ENCODE measurements at places on chromosomes 6 and 20.

DNA sequence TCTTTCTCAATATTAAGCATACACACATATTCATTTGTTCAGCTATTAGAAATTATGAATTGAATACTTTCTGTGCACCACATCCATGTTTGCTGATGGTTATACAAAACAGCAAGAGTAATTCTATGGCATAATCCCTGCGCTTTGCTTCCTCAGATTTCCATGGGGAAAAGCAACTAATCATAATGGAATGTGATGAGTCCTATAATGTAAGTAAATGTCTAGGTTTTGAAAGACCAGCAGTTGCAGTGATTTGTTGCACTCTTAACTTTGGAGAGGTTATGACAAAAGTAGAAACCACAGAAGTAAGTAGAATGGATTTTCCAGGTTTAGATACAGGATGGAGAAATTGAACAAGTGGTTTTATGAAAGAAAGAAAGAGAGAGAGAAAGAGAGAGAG, 652.1 kb downstream of the CBLN4 start:
- DNase-seq: peak; percentile 12

DNA sequence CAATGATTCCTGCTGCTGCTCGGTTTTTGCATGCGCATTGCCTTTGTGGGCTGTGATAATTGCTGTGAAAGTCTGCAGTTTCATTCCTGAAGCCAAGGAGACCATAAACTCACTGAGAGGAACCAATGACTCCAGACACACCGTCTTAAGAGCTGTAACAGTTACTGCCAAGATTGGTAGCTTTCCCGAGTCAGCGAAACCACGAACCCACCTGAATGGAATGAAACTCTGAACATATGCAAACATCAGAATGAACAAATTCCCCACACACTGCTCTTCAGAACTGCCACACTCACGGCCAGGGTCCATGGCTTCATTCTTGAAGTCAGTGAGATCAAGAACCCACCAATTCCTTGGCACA, 37.7 kb downstream of the TRIM27 start:
- no peak for DNase-seq

- DNase-seq: no peak
Observed at GRCh38 chr6:160421854-160422253, 73.7 kb downstream of the SLC22A3 start.

DNA sequence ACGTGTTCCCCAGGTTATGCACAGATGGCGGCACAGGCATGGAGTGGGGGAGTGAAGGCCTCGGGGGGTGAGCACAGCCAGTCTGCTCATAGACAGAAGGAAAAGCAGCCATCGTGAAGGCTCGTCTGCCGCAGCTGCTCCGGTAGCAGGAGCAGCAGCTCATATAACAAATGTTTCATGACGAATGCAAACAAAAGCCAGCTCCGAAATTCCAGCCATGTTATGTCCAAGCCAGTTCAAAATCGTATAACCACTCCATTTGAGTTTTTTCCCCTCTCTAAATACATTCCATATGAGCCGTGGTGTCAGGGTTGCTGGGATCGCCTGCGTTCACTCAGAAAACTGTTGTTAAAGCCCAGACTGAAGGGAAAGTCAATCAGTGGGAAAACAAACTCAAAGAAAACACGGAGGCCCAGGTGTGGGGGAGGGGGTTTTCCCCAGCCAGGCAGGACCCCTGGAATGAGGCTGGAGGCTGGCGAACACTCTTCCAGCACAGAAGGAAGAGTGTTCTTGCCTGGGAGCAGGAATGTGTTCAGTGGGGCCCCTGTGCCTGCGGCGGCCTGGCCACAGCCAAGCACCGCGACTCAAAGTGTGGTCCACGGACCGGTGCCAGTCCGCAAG, 280.4 kb upstream of the TAB2 start:
- no peak for DNase-seq

- no peak for DNase-seq
Observed at GRCh38 chr20:37405351-37405897, 59.5 kb downstream of the SRC start.

DNA sequence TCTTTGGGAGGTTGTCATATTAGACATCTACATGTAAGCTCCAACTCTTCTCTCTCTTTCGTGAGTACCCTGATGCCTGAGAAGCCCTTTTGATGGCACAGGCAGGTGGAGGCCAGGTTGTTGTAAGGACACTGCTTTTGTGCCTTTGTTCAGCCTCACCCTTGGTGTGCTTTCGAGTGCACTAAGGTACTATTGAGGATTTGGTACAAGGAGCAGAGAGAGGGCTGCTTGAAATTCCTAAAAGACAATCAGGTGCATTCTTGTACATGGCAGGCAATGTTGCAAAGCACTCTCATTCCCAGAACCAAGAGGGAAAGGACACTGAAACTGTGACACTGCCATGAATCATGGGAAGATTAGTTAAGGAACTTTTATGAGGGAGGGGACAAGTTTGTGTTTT, 19.1 kb downstream of the BMP2 start:
- no peak for DNase-seq

- DNase-seq: no peak
Observed at GRCh38 chr6:46218457-46218856, 47.7 kb upstream of the ENPP5 start.

DNA sequence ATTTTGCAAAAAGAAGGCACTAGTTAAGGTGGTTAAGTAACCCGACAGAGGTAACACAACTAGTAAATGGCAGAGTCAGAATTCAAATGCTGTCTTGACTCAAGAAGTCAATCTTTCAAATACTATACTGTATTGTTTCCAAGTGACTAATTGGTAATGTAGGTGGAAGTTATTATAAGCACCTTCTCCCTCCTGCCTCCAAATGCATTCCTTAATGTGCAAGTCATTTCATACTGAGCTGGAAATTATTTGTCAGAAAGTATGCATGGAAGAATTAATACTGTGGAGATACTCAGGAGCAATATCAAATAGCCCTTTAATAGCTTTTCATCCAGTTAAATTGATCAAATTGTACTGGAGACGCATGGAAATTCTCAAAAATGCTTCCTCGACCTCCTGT, 579.1 kb downstream of the DOK5 start:
- no peak for DNase-seq

- no peak for DNase-seq
Observed at GRCh38 chr6:130223508-130223907, 757 bp upstream of the SAMD3 start.

- DNase-seq: no peak
Observed at GRCh38 chr20:37411408-37412219, 65.7 kb downstream of the SRC start.

DNA sequence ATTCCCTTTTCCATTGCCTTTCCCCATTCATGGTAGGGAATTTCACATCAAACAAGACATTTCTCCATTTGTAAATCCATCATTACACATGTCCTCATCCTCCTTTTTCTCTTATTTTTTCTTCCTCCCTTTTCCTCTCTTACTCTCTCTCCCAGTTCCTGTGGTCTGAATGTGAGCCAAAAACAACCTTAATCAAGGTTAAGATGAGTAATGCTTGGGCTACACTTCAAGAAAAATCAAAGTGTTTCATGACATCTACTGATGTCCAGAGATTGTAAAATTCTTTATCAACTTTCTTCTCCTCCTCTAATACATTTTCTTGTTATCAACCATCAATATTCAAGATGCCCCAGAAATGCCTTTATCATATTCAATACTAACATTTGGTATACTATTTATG, 208.0 kb upstream of the PRND start:
- DNase-seq: peak; percentile 80

GRCh38 chr6:18492972-18493371, 105.8 kb downstream of the RNF144B start:
- DNase-seq: no peak

DNA sequence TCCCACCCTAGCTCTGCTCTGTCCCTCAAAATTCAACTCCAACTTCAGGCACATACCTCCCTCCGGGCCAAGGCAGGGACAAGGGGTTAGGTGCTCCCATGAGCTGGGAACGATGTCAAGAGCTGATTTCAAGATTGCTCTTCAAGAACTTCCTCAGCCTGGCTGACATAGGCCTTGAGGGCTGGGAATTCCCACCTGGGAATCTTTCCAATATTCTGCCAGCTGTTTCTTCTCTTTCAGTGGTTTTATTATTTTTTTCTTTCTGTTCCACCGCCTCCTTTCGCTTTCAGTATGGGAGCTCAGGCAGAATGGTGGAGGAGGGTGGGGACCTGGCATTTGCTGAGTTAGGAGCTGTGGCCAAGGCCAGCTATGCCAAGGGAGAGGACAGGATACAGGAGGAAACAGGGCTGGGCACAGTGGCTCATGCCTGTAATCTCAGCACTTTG, 33.7 kb downstream of the SRSF3 start:
- DNase-seq: no peak

DNA sequence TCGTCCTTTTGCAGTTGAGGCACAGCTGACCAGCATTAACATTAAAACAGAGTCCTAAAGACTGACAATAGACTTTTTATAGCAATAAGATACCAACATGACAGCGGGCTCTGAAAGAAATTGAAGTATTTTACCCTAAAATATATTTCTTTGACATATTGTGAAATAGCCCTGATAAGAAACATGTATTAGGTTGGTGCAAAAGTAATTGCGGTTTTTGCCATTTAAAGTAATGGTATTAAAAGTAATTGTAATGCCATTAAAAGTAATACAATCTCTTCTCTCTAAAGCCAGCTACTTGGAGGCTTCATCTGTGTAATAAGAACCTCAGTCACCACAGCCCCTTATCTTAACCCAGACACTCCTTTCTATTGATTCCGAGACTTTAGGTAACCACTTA, 394.6 kb downstream of the PREX1 start:
- DNase-seq: no peak

DNA sequence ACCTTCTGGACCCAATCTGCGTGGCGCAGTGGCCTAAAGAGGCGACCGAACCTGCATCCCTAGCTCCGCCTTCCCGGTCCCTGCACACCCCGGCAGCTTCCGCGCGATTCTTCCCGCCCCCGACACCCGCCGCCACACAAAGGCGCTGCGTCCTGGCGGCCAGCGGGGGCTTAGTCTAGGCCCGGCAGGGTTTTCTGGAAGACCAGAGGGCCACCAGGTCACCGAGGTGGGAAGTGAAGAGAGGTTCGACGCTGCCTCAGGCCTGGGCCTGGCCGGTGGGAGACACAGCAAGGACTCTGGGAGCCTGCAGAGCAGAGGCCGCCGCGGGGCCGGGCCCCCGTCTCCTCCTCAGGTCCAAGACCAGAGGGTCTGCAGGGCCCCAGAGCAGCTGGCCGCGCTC, 154.9 kb downstream of the OR2B2 start:
- DNase-seq: no peak

- DNase-seq: no peak
Observed at GRCh38 chr6:79631693-79632172, 604 bp downstream of the SH3BGRL2 start.

DNA sequence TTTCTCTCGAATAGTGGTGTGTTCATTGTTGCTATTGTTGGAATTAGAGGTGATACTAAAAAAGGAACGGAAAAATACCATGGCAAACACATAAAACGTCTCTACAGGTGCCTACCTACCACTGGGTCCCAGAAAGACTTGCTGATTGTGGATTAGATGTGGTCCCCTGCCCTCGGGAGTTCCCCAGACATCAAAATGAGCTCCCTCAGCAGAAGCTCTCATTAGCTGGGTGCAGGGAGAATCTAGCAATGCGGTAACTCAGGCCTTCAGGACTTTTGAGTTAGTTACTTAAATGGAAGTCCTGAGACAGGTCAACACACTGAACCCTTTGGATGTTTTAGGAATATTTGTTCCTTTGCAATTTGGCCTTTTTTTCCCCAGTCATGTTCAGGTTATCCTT, 6.1 kb downstream of the IRF4 start:
- no peak for DNase-seq

DNA sequence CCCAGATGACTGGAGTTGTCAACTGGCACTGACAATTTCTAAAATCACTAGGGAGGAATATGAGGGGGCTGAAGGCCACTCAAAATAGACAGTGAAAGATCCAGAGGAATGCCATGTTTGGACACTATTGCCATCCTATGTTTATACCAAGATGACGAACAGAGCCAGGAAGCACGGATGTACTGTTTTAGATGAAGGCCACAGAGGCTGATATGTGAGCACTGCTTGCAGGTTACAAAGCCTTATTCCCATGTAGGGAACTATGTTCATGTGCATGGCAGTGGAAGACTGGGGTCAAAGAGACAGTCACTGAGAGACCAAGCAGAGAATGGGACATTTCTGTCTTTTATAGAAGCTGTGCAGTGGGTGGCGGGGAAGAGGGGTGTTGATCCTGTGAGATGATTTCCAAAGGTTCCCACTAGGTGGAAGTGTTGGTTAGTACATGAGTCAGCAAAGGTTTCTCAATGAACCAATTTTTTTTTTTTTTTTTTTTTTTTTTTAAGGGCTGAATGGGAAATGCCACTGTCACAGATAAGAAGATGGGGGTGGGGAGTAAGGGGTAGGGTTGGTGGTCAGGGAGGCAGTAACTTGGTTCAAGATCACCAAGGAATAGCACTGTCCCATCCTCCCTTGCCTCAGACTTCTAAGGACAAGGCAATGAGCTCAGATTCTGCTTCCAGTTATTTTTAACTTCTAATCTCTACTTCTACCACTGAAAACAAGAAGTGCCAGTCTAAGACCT, 46.7 kb upstream of the MOCS1 start:
- DNase-seq: peak; percentile 61

GRCh38 chr6:138440296-138440695, 36.3 kb downstream of the HEBP2 start:
- no peak for DNase-seq

- no peak for DNase-seq
Observed at GRCh38 chr6:34227761-34228421, 8.8 kb upstream of the HMGA1 start.

- DNase-seq: no peak
Observed at GRCh38 chr6:119575721-119576120, 226.2 kb upstream of the MAN1A1 start.

DNA sequence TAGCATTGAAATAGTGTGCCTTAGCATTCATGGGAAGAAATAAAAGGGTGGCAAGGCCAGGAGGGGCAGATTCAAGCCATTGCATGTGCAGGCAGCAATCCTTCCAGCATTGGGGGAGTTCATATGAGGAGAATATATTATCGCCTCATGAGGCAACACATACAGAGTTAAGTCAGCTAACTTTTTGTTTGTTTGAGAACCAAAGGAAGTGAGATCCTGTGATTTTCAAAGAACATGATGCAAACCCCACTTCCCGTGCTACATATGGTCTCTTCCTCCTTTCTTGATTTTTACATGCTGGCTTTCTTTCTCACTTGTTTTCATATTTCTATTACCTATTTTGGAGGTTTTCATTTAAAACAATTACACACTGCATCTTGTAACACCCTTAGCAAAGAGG, 579.7 kb upstream of the ARID1B start:
- DNase-seq: no peak

GRCh38 chr20:49245921-49246740, 26.9 kb downstream of the DDX27 start:
- peak; percentile 73 for DNase-seq

GRCh38 chr6:11357285-11357684, 124.8 kb upstream of the NEDD9 start:
- no peak for DNase-seq
